GM03348 (cell line): ENCODE measurements at places on chromosomes 3 and 15.

- DNase-seq = no peak
Observed at GRCh38 chr3:94544131-94544789, 481.4 kb downstream of the NSUN3 start.

DNA sequence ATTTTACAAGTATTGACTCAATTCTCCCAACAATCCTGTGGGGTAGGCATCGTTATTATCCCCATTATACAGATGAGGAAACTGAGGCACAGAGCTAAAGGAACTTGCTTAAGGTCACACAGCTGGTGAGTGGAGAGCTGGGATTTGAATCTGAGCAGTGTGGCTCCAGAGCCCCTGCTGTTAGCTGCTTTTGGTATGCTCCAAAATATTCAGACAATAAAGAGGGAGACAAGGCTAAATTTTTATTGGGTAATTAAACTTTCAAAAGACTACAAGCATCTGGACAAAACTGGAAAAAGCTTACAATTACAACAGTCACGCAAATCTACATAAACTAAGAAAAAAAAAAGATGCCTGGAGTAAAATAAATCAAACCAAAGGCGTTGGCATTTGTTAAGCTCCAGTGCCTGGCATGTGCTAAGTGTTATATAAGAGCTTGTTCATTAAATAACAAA lies 27.7 kb downstream of the CCDC13 start:
- no peak for DNase-seq

- DNase-seq = no peak
Observed at GRCh38 chr3:60323180-60323579, 928.1 kb downstream of the FHIT start.

GRCh38 chr3:185423178-185423577 lies 60.2 kb downstream of the MAP3K13 start:
- peak; percentile 4 for DNase-seq

DNA sequence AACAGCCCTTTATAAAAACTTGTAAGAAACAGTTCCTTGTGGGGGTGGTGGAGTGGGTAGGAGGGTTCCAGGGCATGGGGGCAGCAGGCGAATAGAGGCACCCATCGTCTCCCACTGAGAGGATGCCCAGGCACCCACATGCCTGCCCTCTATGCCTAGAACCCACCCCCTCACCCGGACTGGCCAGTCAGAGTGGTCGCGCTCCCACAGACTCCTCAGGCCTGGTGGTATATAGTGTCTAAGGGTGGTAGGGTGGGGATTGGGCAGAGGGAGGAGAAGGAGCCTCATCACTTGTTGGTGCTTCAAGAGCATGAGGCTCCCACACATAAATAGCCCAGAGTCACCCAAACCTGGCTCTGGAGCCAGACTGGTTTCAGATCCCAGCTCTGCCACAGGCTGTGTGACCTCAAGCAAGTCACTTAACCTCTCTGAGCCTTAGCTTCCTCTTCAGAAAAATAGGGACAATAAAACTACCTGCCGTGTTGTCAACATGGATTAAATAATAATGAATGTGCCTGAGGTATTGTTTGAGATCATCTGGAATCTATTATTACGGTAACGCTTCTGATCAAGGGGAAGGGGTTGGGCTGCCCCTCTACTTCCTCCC lies 262.1 kb downstream of the UACA start:
- no peak for DNase-seq

DNA sequence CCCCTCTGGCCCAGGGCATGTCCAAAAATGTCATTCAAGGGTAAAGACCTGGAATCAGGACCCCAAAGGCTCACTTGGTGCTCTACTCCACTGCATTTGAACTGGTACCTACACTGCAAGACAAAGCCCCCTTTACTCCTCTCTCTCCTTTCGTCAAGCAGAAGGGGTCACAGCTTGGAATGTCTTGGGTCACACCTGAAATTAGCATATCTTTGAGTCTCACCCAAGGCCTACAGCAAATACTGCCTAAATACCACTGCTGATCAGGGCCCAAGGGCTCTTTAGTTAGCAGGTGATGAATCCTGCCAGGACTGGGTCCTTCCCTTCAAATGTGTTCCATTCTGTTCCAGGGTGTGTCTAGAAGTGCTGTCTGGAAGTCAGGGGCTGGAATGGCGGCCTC lies 320.6 kb downstream of the SV2B start:
- DNase-seq = no peak

GRCh38 chr3:124951511-124952281 lies 17.1 kb upstream of the MUC13 start:
- peak; percentile 27 for DNase-seq

- DNase-seq = no peak
Observed at GRCh38 chr15:68403161-68403941, 28.6 kb downstream of the ITGA11 start.

DNA sequence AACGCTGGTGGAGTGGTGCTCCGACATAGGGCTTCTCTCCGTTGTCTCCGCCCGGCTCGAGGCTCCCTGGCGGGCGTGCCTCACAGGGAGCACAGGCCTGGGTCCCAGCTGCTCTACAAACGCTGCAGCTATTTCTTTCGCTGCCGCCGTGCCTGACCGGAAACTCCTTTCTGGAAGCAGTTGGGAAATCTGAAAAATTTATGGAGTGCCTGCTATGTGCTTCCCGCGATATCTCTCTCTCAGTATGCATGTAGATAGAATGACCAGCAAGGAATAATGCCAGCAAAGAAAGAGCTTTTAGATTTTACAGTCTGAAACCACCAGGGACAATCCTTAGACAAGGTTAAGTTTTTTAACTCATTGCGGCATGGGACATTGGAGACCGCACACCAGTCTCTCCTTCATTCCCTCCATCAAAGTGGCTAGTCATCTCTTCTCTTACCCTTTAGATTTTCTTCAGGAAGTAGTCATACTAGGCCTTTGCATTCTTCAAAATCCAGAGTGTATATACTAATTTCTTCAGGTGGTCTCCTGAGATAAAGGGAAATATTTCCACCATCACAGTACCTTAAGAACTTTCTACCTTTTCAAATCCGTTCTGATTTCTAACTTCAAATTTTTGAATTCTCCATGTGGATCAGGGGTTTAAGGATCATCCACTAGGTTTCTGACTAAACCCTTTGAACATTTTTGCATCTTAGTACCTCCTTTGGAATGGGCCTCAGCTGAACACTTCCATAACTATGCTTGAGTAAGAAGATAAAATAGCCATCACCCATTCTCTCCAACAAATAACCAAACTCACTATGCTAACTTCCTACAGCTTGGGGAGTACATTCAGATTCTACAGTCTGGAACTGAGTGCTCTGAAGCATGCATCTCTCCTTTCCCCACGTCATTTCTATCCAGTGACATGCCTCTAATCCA lies 1.1 kb upstream of the NPHP3 start:
- no peak for DNase-seq

- no peak for DNase-seq
Observed at GRCh38 chr15:64022571-64022970, 23.7 kb downstream of the DAPK2 start.

DNA sequence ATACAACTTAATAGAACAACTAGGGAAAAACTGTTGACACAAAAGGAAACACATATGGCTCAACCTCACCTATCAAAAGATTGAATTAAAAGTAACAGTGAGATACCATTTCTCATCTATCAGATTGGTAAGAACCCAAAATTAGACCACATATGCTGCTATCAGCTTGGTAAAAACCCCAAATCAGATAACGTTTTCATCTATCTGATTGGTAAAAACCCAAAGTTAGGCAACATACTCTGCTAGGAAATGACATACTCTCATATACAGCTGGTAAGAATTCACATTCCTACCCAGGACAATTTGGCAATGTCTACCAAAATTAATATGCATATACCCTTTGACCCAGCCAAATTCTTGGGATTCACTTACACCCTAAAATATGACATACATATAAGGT lies 26.3 kb downstream of the NRG4 start:
- no peak for DNase-seq

DNA sequence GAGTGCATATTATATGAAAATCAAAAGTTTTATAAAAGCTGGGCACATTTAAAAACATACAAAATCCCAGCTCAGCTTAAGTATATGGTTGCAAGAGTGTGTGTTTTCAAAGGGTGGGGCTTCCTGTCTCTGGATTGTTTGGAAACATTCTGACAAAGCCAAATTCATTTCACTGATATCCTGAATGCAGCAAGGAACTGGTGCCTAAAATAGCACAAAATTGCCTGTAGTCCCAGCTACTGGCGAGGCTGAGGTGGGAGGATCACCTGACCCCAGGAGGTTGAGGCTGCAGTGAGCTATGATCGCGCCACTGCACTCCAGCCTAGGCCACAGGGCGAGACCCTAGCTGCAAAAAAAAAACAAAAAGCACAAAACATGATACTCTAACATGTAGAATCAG lies 13.0 kb upstream of the TJP1 start:
- peak; percentile 36 for DNase-seq

DNA sequence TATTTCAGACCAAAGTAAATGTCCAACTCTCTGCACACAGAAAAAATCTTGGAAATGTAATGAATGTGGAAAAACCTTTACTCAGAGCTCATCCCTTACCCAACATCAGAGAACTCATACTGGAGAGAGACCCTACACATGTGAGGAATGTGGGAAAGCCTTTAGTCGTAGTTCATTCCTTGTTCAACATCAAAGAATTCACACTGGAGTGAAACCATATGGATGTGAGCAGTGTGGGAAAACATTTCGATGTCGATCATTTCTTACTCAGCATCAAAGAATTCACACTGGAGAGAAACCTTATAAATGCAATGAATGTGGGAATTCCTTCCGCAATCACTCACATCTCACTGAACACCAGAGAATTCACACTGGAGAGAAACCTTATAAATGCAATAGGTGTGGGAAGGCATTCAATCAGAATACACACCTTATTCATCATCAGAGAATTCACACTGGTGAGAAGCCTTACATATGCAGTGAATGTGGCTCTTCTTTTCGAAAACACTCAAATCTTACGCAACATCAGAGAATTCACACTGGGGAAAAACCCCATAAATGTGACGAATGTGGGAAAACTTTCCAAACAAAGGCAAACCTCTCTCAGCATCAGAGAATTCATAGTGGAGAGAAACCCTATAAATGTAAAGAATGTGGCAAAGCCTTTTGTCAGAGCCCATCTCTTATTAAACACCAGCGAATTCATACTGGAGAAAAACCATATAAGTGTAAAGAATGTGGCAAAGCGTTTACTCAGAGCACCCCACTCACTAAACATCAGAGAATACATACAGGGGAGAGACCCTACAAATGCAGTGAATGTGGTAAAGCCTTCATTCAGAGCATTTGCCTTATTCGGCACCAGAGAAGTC lies 8.0 kb upstream of the ZNF501 start:
- DNase-seq = no peak

DNA sequence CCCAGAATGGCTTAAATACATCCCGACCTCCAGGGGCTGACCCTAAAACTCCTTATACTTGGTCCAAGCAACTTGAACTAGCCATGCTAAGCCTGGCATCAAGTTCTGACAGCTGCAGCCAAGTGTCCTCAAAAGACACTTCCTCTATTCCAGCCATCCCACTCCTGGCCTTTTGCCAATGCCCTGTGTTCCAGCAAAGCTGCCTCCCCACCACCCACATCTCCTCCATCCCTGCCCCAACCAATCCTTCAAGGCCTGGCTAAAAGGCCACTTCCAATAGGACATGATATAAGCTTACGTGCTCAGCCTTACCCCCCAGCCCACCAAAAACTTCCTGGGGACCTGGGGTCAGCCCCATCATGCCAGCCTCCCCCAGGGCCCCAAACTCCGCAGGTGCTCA lies 40.9 kb downstream of the SEMA3G start:
- DNase-seq = no peak
